C1 segment of cervical spinal cord (tissue), 14 donors: ENCODE measurements at places on chromosomes 5 and 9.
A peak's percentile ranks its signal among the peaks of the same experiment; 100 is the strongest.

DNA sequence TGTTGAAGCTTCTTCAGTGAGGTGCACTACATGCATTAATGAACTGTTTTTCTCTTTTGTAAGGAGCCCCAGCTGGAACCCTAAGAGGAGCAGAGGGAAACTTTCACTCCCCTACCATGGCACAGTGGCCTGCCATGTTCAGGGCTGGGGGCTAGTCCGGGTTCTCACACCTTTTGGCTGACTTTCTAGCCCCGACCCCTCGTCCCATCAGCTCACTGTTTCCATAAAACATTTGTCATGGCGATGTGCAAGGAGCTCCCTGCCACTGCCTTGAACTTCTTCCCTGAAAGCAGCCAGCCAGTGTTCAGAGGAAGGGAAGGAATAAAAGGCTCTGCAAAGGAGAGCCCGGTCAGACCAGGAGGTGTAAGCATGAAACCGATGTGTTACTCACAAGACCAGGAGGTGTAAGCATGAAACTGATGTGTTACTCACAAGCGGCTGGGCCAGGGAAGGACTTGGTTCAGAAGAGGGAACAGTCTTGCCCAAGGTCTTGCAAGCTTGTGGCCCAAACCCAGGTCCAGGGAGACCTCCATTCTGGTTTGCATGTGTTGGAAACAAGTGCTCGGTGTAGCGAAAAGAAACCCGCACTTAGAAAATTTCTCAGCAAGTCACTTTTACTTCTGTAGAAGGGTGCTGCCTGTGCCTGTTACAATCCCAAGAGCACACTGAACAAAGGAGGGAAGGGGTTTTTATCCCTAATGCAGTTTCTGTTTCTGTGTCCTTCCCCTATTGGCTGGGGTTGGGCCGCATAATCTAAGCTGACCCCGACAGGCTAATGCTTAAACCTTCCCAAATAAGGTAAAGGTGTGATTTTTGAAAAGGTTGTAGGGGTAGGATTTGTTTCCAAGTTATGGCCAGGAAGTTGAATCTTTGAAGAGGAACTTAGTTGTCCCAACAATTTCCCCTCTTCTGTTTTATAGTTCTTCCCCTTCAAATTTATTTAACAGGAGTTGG is 3.4 kb upstream of the ABO start:
- DNase-seq: no peak

- DNase-seq: no peak
These were observed 10.3 kb downstream of the GOLPH3 start for GRCh38 chr5:32163785-32164184.

- no peak for DNase-seq
These were observed 38.0 kb downstream of the FOXI1 start for GRCh38 chr5:170143710-170144109.

DNA sequence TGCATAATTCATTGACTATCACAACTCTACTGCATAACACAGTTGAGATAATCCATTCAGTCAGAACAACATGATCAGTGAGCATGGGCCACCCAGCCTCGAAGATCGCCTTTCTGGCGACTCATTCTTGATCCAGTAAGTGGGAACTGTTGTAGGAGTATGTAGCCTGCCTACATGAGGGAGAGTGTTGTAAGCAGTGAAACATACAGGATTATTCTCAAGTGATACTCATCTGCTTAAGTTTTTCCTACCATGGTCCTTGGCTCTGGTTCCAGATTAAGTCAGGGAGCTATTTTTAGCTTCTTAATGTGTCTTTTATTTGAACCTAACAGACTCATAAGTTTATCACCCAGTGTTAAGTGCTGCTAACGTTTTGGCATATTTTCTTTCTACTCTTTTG is 44.0 kb downstream of the TNPO1 start:
- no peak for DNase-seq

DNA sequence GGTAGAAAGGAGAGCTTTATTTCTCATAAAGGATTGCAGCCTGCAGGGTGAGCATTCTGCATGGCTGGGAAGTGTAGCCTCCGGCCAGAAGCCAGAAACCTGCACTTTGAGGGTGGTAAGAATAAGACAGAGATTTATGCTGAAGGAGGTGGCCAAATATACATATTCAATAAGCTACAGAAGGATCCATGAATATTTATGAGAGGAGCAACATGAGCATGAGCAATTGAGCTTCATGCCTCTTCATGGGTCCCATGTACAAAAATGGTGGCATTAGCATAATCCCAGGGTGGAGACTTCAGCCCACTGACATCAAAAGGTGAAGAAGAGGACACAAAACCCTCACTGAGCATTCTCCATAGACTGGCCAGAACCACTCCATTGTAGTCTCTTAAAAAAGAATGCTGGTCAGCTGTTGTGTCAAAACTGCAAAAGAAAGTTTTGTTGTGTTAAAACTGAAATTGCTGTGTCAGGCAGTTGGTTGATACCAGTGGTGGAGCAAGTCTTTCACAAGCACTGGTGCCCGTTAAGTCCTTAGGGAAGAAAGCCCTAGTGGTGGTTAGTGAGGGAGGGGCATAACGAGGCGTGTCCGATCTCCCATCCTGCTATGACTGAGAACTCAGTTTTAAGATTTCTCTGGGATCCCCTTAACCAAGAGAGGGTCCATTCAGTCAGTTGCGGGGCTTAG is 160.8 kb upstream of the MAP1B start:
- no peak for DNase-seq

GRCh38 chr9:70110194-70111041 is 66.8 kb downstream of the MAMDC2 start:
- DNase-seq: no peak

DNA sequence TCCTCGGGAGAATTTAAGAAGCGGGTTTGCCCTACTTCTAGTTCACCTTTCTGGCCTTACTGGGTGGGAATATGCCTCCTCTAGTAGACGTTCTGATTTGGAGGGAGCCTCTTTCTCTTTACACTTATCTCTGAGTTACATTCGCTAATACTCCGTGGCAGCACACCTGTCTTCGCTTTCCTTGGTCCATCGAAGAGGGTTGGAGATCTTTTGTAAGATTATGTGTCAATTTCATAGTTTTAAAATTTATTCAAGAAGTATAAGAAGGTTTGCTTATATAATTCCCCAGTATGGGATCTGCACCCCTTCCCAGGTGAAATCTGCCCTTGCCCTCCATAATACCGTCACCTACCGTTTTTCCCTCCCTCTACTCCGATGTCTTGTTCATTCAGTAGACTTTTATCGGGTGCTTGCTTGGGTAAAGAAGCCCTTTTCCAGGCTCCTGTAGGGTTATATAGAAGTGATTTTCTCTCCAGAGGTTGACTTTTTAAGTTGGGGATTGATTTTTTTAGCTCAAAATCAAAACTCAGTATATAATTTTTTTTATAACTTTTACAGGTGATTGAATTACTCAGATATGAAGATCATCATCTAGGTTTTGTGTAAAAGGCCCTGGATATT is 1.1 kb downstream of the GPBP1 start:
- DNase-seq: no peak

- no peak for DNase-seq
These were observed 88.1 kb downstream of the ANXA1 start for GRCh38 chr9:73239570-73240265.

- peak; percentile 70 for DNase-seq
These were observed 18.6 kb upstream of the NKD2 start for GRCh38 chr5:989961-990530.
